ENCODE measurements at places on chromosomes 6 and 20.

GRCh38 chr6:116335612-116336215 is 35.0 kb upstream of the DSE start:
- no peak for DNase-seq

DNA sequence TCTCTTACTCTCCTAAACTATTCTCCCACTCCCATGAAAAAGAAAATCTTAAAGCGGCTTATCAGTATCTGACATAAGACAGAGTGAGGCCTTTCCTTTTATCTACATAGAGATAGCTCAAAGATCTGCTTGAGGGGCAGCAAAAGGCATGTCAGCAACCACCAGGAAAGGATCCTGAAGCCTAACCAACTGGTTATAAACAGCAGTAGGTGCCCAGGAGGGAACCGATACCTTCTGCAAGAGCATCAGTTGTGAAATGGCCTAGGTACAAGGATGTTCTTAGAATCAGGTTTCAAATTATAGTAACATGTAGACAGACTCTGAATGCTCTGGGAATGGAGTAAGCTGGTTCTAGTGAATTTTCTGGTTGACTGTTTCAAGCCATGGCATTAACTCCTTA is 21.4 kb downstream of the JARID2 start:
- no peak for DNase-seq

DNA sequence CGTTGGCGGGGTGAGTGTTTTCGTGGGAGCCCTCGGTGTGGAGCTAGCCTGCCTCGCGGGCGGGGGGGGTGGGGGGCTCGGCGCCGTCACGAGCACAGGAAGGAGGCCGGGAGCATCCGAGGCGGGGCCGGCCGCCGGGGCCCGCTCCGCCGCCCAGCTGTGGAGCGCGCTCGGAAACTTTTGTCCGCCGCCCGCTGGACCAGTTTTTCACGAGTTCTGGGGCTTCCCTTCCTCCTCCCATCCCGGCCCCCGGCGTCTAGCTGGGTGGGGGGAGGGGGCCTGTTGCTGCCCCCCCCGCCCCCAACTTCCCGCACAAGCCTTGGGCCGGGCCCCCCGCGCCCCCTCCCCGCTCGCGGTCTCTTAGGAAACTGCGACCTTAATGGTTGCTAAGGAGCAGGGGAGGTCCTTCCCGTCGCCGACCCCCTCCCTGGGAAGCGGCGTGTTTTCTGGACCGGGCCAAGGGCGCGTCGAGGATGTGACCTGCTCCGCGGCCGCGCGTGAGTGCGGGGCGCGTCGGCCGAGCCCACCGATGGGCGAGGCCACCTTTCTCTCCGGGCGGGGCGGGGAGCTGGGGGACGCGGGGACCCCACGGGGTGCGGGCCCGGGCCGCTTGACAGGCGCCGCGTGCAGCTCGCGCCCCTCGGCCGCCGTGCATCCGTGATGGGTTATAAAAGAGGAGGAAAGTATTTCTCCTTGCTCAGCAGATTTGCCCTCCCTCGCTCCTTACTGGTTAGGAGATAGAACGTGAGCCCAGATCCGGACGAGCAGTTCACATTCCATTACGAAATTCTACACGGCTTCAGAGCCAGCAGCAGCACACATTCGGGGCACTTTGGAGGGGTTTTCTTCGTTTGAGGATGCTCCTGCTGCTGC is 1.4 kb downstream of the RREB1 start:
- no peak for DNase-seq

DNA sequence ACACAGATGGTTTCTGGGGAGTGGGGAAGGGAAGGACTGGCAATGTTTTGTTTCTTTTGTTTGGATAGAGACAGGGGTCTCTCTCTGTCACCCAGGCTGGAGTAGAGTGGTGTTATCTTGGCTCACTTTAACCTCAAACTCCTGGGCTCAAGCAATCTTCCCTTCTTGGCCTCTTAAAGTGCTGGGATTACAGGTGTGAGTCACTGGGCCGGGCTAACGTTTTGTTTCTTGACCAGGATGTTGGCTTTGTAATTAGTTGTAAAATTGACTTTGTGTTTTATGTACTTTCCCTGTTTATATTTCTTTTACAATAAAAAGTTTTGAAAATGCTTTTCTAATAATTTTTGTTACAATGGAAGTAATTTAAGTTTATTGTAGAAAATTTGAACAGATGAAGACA is 10.9 kb downstream of the SPATS1 start:
- no peak for DNase-seq

DNA sequence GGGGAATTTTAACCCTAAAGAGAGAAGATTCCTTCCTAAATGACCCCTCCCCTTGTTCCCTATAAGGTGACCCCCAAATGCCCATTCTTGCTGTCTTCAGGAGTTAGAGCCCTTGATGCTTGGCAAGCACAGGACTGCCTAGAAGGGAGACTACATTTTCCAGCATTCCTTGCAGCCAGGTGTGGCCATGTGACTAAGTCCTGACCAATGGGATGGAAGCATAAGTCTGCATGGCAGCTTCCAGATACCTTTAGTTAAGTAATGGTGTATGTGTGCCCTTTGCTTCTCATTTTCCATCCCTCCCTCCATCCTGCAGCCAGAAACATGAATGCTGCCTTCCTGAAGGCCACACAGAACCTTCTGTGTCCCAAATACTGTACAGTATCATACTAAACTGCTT is 5.5 kb downstream of the BFSP1 start:
- no peak for DNase-seq

- DNase-seq, result no peak
Observed at GRCh38 chr6:137921823-137922222, 54.8 kb downstream of the TNFAIP3 start.

GRCh38 chr6:5710936-5711335 is 295.8 kb downstream of the NRN1 start:
- DNase-seq, result no peak

- DNase-seq, result no peak
Observed at GRCh38 chr20:52261792-52262191, 70.2 kb upstream of the ZFP64 start.

- no peak for DNase-seq
Observed at GRCh38 chr6:135286962-135287538, 105.9 kb downstream of the MYB start.

DNA sequence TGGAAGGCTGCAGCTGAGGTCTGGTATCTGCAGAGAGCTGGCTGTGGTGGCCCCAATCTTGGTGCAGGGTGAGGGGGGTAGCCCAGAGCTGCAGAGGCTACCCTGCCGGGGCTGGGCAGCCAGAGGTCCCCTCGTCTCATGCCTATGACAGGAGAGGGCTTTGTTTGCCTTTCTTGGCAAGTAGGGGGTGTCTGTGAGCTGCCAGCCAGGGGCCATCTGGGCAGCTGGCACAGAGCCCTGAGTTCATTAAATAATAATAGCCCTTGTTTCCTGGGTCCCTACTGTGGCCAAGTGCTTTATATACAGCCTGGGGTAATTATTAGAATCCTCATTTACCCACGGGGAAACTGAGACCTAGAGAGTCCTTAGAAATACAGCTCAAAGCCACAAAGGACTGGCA is 66.6 kb downstream of the EZR start:
- DNase-seq, result no peak

DNA sequence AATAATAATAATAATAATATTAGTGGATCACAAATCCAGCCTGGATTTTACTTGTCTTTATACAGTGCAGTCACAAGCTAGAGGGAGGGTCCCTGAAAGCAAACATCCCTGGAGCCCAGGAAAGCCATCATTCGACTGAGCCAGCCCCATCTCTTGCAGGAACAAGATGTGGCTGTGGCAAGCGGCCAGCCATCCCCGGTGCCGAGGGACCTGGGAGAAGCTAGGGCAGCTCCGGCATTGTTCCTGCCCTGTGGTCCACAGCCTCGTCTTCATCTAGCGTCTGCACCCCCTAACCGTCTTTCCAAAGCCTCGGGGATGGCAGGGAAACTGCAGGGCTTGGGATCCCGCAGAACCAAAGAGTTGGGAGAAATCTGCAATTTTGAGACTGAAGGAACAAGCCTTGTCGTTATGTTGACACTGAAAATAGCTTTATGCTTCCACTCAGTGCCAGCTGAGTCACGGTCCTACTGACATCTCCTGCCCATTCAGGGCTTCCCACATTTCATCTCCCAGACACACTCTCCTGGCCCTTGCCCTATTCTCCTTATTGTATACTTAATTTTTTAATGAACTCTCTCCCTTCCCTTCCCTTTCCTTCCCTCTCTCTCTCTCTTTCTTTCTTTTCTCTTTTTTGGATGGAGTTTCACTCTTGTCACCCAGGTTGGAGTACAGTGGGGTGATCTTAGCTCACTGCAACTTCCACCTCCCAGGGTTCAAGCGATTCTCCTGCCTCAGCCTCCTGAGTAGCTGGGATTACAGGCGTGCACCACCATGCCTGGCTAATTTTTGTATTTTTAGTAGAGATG is 62.5 kb upstream of the ZNFX1 start:
- DNase-seq, result no peak

- no peak for DNase-seq
Observed at GRCh38 chr6:112114577-112115223, 27.3 kb downstream of the FAM229B start.

- no peak for DNase-seq
Observed at GRCh38 chr6:53825532-53826321, 30.9 kb downstream of the LRRC1 start.

GRCh38 chr6:1625794-1626435 is 16.2 kb downstream of the FOXC1 start:
- DNase-seq, result no peak

- no peak for DNase-seq
Observed at GRCh38 chr20:62355516-62355877, 11.6 kb downstream of the LAMA5 start.

GRCh38 chr6:34236131-34236442 is 586 bp upstream of the HMGA1 start:
- no peak for DNase-seq

DNA sequence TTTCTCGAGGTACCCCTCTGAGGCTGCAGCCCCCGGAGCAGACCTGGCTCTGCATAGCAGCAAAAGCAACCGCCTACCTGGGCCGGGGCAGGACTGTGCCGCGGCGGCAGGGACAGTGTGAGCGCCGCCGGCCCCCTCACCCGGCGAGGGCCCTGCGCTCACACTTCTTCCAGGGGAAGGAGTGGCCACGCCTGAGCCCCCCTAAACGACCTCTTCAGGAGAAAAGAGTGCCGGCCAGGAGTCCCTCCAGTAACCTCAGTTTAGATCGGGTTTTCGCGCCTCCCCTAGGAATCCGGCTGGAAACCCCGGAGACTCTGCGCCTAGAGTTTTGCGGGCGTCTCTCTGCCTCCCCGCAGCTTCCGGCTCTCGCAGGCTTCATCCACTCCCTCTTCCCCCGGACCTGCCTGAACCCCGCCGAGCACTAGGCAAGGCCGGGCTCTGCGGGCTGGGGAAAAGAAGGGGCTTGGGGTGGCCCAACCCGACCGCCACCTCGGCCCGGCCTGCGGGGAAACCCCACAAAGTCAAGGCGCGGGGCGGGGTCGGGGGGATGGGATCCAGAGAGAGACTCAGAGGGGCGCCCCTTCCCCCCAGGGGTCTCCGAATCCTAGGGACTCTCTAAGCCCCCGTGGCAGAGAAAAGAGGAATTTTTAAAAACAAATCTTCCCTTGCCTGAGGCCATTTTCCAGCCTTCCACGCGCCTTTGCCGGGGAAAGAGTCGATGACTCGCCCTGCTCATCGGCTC is 558 bp downstream of the LINC00237 start:
- DNase-seq, result no peak

GRCh38 chr6:31691564-31692108 is 10.8 kb upstream of the LY6G5C start:
- DNase-seq, result no peak

- DNase-seq, result no peak
Observed at GRCh38 chr6:78492351-78493017, 374.9 kb upstream of the IRAK1BP1 start.

DNA sequence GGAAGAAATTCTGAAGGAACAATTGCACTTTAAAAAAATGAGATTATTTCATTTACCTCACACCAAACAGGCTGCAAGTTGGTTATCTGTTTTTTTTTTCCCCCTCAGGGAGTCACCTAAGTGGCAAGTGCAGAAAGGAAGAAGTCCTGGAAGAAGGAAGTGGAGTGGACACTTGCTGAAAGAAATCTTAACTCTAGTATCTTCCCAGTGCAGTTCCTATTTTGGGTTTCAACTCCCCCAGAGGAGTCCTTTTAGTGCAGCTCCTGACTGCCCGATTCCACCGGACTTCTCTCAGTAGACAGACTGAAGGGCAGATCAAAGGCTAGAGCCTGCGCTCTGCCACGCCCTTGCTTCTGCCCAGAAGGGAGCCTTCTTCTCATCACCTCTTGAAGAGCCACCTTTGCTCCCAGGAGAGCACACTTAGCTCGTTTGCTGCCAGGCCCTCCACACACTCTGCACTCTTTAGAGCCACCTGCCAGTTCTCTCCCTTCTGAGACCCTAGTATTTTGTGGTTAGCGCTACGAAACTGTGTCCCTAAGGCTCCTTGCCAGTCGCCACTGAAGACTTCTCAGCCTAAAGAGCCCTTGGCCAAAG is 4.9 kb downstream of the MTCL3 start:
- DNase-seq, result no peak

- DNase-seq, result no peak
Observed at GRCh38 chr6:109001291-109001894, 93.3 kb downstream of the SESN1 start.
